ENCODE measurements at places on chromosomes 3 and 15.

GRCh38 chr3:24385012-24385615 is 109.5 kb downstream of the THRB start:
- DNase-seq: no peak

DNA sequence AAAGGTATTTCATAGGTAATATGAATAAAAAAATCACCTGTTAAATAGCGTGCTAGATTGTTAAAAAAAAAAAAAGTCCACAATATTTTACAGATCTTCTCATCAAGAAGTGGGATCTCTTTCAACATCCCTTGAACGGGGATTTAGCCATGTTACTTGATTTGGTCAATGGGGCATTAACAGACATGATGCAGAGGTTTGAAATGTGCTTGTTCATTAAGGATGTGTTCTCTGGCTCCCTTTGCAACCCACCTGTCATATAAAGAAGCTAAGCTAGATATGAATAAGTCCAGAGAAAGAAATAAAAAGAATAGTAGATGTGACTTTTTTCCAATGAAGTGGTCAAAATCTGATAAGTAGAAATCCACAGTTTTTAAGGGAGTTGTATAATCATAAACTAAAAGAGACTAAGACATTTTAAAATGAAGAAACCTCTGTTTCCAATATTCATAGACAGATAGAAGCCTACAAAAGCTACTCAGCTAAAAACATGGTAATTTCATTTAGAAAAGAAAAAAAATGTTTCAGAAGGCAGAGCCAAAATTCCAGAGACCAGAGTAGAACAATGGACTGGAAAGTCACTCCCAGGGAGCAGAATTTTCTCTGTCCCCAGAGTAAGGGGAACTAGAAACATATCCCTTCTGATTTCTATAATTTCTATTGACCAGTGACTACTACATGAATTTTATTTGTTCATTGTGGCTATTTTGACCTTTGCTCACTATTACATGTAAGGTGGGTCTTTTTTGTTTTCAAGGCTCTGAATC is 79.2 kb downstream of the PLSCR2 start:
- DNase-seq: no peak

- DNase-seq: no peak
Measured at GRCh38 chr3:94305835-94306611, 243.2 kb downstream of the NSUN3 start.

GRCh38 chr3:66507423-66508260 is 6.8 kb upstream of the LRIG1 start:
- no peak for DNase-seq

Measured in effector memory CD8-positive, alpha-beta T cell (primary cell).